ENCODE measurements at places on chromosomes 7 and 10. TPM values are rescaled to one million over a fixed set of nuclear protein-coding genes. Genes with fewer than 3 reads are reported as not detected.

- H3K36me3 ChIP-seq = no peaks in the 10 kb centered on the region
- H3K27me3 ChIP-seq = no peaks in the 10 kb centered on the region
- H3K27ac ChIP-seq = no peak overlapping the region
- peaks cover 14% of the 10 kb centered on the region for H3K4me1 ChIP-seq
- no peak overlapping the region for H3K4me3 ChIP-seq
Measured at GRCh38 chr7:74464931-74465886, 11.5 kb downstream of the GTF2IRD1 start.

DNA sequence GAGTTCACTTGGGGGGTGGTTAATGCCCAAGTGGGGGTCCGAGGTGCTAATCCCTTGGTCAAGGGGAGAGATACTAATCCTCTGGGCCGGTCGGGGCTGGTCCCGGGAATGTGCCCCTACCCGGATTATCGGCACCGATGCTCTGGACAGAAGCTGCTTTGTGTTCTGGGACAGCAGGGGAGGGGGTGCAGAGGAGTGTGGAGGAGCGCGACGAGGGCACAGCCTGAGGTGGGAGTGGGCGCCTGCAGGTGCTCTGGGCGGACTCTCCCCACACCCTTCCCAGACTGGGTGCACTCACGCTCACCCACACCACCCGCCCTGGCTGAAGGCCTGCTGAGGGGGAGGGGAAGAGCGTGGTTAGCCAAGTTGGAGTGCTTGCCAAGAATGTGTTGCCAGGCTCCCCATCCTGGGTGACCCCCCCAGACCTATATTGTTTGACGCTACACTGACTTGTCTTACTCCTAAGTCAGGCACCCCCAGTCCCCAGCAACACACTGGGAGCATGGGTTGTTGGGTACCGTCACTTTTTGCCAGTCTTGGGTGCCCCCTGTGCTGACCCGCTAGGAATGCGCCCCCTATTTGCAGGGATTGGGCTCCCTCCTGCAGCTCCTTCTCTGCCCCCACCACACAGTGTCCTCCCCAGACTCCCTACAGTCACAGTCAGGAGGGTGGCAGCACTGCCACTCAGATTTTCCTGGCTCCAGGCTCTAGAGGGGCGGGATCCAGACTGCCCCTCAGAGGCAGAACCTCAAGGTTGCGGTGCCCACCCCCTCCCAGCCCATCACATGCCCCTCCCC lies 1.2 kb downstream of the SLC4A2 start:
- peak overlapping the region; percentile 46 for H3K4me3 ChIP-seq
- H3K4me1 ChIP-seq = peaks cover 24% of the 10 kb centered on the region
- H3K36me3 ChIP-seq = no peaks in the 10 kb centered on the region
- DNase-seq = peak; percentile 72
- peak overlapping the region; percentile 96 for H3K27ac ChIP-seq

The ZNF117 gene
- 4.7 TPM for total RNA-seq

GRCh38 chr7:72159911-72160310 lies 252.2 kb downstream of the CALN1 start:
- no peaks in the 10 kb centered on the region for H3K27me3 ChIP-seq
- H3K4me3 ChIP-seq = no peak overlapping the region
- H3K36me3 ChIP-seq = no peaks in the 10 kb centered on the region
- no peak for DNase-seq
- no peaks in the 10 kb centered on the region for H3K4me1 ChIP-seq
- no peak overlapping the region for H3K27ac ChIP-seq

DNA sequence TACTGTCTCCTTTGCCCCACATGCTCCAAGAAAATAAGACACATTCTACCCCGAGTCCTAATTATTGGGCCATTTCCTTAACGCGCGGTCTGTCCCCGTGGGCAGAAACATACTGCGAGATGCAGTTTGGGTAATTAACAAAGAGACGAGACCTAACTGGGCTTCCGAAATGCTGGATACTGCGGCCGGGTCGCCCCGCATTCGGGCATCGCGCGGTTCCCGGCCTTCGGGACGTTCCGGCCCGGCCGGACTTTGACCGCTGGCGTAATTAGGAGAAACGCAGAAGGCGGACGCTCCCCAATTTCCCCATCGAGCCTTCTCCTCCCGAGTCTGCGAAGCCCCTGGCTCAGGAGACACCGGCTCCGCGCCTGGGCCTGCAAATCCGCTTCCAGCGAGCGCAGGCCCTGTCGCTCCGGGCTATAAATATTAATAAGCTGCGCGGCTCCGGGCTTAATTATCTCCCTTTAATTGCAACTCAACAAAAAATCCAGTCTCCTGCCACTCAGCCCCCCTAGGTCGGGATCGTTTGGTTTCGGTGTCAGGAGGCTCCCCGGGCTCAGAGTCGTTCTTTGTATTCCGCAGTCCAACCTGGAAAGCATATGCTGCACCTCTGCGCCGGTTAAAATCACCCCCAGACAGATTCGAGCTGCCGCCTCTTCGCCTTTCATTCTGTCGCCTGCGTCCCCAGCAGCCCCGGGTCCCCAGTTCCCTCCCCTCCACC lies 131.5 kb downstream of the SPAG6 start:
- DNase-seq = no peak
- H3K36me3 ChIP-seq = no peaks in the 10 kb centered on the region
- peaks cover 15% of the 10 kb centered on the region for H3K4me1 ChIP-seq
- no peak overlapping the region for H3K27ac ChIP-seq
- H3K4me3 ChIP-seq = peak overlapping the region; percentile 35
- H3K27me3 ChIP-seq = peaks cover 44% of the 10 kb centered on the region

GRCh38 chr10:73644015-73644743 lies 2.9 kb upstream of the MYOZ1 start:
- no peaks in the 10 kb centered on the region for H3K27me3 ChIP-seq
- H3K36me3 ChIP-seq = no peaks in the 10 kb centered on the region
- no peak overlapping the region for H3K4me3 ChIP-seq
- peak; percentile 59 for DNase-seq

DNA sequence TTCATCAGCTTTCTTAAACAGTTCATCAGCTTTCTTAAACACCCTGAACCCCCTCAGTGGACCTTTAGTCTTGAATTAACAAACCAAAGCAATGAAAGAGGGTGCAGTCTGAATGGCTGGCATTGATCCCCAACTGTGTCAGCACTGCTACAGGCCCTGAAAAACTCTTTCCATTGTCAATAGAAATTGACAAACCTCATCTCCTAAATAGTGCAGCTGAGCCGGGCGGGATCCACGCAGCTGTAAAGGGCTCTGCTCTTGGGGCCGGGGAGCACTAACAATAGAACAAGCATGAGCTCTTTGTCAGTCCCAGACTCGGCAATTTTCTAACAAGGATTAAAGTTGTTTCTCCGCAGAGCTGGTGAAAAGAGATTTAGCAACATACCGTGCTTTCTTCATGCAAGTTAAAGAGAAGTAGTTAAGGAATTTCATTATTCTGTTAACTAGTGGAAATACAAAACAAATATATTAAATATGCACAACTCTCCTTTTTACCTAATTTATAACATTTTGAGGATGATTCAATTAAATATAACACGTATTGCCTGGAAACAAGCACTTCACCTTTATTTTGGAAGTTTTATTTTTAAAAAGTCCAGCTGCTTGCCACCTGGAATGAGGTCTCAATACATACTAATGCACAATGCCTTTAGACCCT lies 24.7 kb upstream of the FEZF1 start:
- no peak overlapping the region for H3K4me3 ChIP-seq
- no peaks in the 10 kb centered on the region for H3K36me3 ChIP-seq
- H3K27me3 ChIP-seq = no peaks in the 10 kb centered on the region
- H3K4me1 ChIP-seq = no peaks in the 10 kb centered on the region
- no peak overlapping the region for H3K27ac ChIP-seq

DNA sequence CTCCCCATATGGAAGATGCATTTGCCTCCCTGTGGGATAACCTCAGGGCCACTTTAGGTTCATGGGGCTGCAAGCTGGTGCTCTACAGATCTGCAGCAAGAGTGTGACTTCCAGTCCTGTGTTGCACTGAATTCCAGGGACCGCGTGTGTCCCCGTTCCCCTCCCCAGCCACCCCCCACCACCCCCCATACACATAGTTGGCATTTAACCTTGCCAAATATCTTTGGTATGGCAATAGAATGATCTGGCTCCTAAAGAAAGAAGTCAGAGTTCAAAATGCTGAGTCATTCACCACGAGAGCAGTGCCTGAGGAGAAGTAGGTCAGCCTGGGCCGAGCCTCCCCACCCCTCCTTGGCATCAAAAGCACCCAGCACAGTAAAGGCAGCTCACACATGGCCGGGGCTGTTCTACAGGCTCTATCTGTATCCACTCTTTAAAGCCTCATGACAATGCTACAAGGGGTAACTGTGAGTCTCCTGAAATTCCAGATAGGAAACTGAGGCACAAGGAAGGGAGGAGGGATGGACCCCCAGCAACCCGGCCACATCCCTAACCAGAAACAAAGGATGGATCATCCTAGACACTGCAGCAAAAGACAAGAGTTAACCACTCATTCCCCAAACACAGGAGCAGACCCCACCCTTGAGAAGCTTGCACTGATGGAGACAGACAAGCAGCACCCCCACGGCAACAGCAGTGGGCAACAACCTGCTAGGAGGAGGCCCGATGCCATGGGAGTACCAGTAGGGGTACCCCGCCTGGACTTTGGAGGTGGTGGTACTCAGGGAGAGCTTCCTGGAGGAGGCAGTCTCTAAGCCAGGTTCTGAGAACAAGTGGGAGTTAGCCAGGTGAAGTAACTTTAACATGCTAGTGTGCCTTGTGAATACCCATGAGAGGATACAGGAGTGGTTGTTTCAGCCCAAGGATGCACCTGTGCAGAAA lies 70.3 kb upstream of the NANOS1 start:
- H3K27me3 ChIP-seq = no peaks in the 10 kb centered on the region
- no peak overlapping the region for H3K27ac ChIP-seq
- DNase-seq = no peak
- no peaks in the 10 kb centered on the region for H3K36me3 ChIP-seq

DNA sequence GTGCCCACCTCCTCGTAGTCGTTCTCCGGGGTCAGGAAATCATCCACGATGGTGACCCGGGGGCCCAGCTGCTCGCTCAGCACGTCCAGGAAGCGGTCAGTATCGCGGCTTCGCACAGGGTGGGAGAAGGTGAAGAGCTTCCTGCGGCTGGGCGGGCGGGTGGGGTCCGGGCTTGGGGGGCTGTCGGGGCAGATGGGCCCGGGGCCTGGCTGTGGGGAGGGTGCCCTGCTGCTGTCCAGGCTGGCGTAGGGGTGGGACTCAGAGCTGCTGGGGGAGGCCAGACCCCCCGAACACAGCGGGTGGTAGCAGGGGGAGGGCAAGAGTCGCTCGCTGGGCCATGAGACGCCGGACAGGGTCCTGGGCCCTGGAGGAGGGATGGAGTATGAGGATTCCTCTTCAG lies 42.3 kb downstream of the GRID2IP start:
- H3K27me3 ChIP-seq = no peaks in the 10 kb centered on the region
- no peaks in the 10 kb centered on the region for H3K4me1 ChIP-seq
- H3K36me3 ChIP-seq = no peaks in the 10 kb centered on the region
- H3K27ac ChIP-seq = no peak overlapping the region

DNA sequence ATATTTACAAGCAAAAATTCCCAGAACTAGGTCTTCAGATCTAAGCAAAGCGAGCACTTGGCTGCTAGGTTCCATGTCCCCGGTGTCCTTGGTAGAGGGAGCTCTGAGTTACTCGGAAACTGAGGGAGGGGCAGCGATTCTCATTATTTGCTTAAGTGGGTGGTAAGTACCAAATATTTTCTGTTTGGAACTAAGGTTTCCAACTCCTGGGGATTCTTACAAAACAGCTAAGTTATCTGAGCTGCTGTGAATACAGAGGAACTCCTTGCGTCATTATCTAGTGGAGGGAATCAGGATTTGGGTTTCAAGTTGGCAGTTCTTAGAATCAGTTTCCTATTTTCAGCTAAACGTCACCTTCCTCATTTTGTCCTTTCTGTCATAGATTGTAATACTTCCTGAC lies 76.8 kb upstream of the IKZF1 start:
- H3K27ac ChIP-seq = no peak overlapping the region
- no peaks in the 10 kb centered on the region for H3K27me3 ChIP-seq
- no peaks in the 10 kb centered on the region for H3K36me3 ChIP-seq

The IL15RA gene
- 11.5 TPM for total RNA-seq

GRCh38 chr7:154647625-154648024 lies 355.3 kb downstream of the PAXIP1 start:
- no peaks in the 10 kb centered on the region for H3K27me3 ChIP-seq
- no peak for DNase-seq
- H3K36me3 ChIP-seq = no peaks in the 10 kb centered on the region
- no peaks in the 10 kb centered on the region for H3K4me1 ChIP-seq
- H3K4me3 ChIP-seq = no peak overlapping the region

GRCh38 chr10:44339218-44339617 lies 45.7 kb downstream of the CXCL12 start:
- no peaks in the 10 kb centered on the region for H3K4me1 ChIP-seq
- no peak overlapping the region for H3K27ac ChIP-seq
- no peaks in the 10 kb centered on the region for H3K27me3 ChIP-seq
- DNase-seq = no peak
- no peaks in the 10 kb centered on the region for H3K36me3 ChIP-seq

DNA sequence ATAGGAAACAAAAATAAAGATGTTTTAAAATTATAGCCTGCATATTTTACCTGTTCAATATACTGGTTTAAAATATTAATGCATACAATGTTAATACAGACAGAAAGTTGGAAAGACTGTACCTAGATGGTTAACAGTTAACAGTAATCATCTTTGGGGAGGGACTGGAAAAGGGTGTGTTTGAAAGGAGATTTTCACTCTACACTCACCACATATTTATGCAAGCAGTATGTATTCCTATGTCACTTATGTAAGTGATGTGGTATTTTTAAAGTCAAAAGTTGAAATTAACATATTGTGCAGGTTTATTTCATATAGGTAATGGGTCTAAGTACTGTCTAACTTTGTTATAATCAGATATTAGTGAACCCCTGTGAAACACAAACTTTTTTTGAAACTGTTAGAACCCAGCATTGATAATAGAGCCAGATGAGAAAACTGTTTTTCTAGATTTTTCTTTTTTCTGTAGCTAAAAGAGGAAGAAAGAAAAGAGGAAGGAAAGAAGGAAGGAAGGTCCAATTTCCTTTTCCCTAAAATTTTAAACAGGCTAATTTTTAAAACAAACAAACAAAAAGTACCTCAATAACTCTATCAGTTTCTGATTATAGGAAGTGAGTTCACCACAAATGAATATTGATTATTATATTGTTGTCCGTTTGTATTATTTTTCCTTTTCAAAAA lies 9.0 kb upstream of the STARD3NL start:
- DNase-seq = no peak
- no peak overlapping the region for H3K4me3 ChIP-seq
- H3K27me3 ChIP-seq = no peaks in the 10 kb centered on the region
- no peaks in the 10 kb centered on the region for H3K4me1 ChIP-seq
- H3K36me3 ChIP-seq = no peaks in the 10 kb centered on the region

The NOLC1 gene
- total RNA-seq = 68.2 TPM

DNA sequence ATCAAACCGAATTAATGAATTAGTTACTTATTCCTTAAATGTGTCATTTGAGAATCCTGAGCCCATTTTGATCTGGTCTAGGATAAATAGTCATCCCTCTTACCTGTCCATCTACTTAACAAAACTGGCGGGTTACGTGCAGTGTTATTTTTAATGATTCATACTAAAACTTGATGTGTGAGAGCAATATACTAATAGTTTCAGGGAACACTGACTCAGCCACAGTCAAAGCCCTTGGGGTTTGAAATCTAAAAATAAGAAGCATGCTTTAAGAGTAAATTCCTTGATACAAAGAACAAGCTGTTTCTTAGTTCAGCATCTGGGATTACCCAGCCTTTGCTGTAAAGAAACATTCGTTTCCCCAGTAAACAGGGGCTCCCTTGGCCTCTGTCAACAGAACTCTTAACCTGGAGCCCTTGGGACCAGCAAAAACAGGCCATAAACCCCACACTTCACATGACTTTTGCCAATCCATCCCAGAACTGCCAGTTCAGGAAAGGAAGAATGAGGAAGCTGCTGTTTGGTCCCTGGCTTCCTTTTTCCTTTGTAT lies 370.6 kb upstream of the IGFBP3 start:
- no peaks in the 10 kb centered on the region for H3K36me3 ChIP-seq
- H3K27me3 ChIP-seq = no peaks in the 10 kb centered on the region
- DNase-seq = no peak
- H3K27ac ChIP-seq = no peak overlapping the region
- H3K4me3 ChIP-seq = no peak overlapping the region

Measured in colonic mucosa (tissue), 4 donors.